ENCODE measurements at places on chromosomes 1 and 21.

GRCh38 chr1:11054666-11055065 is 5.2 kb downstream of the SRM start:
- no peak for DNase-seq

DNA sequence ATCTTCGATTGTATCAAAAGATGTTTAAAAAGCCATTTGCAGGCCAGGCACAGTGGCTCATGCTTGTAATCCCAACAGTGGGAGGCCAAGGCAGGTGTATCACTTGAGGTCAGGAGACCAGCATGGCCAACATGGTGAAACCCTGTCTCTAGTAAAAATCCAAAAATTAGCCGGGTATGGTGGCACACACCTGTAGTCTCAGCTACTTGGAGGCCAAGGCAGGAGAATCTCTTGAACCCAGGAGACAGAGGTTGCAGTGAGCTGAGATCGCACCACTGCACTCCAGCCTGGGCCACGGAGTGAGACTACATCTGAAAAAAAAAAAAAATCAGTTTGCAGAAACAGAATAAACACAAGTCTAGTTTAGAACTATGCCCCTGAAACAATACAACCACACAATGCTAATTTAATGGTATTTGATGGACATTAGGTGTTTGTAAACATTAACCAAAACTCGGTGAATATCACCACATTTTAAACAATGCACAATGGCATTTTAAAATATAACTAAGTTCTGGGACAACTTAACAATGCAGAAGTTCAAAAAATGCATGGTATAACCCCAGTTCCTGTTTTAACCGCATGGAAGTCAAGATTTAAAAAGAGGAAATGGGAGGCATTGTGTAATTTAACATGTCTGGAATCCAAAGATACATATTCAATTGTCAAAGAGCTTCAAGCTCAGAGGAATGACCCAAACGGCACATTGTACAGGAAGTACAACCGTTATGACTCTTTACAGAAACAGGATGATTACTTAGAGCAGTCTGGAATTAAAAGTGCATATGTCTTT is 7.1 kb upstream of the PTTG1IP start:
- no peak for DNase-seq

- no peak for DNase-seq
Observed at GRCh38 chr1:232293361-232293760, 336.6 kb downstream of the SIPA1L2 start.

DNA sequence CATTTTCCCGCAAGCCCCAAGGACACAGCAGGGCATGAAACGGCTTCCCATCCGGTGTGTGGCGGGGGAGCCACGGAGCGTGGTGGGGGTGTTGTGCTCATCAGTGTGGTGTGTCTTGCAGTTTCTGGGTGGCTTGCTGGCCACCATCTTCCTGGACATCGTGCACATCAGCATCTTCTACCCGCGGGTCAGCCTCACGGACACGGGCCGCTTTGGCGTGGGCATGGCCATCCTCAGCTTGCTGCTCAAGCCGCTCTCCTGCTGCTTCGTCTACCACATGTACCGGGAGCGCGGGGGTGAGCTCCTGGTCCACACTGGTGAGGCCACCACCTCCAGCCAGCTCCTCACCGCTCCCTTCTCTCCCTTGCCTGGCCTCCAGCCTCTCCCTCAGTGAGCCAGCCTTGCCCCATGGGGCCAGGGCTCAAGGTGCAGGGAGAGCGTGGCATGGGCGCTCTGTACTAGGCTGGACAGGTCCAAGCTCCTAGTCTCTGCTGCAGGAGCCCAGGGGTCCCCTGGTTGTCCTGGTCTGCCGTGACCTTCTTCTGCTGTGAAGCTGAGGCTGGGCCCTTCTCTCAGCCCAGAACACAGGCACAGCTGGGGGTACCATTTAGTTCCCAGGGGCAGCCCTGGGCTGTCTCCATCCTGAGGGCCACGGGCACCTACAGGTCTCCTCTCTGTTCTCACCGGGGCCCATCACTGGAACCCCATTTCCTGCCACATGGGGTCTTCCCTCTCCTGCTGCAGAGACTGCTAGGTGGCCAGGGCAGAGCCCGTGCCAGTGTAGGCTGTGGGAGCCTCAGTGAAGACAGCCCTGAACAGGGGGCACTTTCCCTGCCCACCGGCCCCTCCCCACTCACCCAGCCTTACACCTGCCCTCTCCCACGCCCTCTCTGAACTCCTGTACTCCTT is 12.6 kb downstream of the AGTRAP start:
- DNase-seq: no peak

- no peak for DNase-seq
Observed at GRCh38 chr21:41835711-41836154, 43.4 kb downstream of the PRDM15 start.

DNA sequence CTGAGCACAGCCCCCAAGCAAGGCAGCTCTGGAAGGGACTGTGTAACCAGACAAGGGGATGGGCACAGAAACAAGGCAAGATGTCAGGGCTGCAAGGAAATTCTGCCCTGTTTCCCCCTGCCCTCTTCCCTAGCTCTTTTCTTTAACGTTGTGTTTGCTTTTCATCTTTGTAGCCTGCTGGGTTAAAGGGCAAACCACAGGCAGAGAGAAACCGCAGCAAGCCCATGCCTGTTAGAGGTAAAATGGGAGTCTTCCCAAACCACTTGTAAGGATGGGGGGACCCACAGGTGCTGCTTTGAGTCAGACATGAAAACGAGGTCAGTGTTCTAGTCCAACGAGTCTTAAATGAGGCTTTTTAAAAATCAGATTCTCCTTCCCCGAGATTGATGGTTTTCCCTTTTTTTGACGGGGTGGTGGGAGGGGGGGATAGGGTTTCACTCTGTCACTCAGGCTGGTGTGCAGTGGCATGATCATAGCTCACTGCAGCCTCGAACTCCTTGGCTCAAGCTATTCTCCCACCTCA is 13.3 kb downstream of the TGFBR3 start:
- DNase-seq: no peak

DNA sequence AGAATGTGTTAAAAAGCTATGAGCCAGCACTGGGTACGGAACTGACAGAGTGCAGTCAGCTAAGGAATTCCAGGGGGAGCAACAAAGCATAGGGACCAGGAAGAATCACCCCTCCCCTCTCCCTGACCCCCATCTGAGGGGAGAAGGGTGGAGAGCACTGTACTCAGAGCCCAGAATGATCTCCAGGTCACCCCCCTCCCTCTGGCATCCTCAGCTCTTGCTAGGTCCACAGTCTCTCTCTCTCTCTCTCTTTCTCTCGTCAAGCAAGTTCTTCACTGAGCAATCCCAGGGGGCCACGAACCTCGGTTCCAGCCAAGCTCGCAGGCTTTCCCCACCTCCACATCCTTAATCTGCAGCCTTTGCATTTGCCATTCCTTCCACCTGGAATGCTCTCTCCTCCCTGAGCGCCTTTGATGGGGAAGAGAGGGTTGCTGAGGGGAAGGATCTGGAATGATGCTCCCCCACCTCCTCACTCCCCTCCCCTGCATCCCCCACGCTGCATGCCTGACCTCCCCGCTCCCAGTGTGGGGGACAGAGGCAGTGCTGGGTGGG is 6.7 kb upstream of the WASF2 start:
- DNase-seq: no peak

- DNase-seq: no peak
Observed at GRCh38 chr1:185626344-185626743, 107.8 kb upstream of the HMCN1 start.

DNA sequence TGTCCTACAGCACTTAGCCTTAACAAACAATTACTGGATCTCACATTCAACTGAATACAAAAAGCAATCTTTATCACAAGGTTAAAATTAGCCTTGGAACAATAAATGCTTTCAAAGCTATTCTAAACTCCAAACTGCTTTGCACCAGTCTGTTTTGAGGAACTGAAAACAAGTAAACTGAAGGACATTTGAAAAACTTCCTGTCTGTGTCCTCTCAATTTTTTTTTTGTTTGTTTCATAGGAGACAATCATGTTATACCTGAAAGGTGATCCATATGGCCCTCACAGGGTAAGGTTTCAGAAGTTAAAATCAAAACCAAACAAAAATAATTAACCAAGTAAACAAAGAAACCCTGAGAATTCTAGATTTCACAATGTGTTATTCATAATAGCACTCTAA is 459.1 kb downstream of the DPYD start:
- DNase-seq: no peak

DNA sequence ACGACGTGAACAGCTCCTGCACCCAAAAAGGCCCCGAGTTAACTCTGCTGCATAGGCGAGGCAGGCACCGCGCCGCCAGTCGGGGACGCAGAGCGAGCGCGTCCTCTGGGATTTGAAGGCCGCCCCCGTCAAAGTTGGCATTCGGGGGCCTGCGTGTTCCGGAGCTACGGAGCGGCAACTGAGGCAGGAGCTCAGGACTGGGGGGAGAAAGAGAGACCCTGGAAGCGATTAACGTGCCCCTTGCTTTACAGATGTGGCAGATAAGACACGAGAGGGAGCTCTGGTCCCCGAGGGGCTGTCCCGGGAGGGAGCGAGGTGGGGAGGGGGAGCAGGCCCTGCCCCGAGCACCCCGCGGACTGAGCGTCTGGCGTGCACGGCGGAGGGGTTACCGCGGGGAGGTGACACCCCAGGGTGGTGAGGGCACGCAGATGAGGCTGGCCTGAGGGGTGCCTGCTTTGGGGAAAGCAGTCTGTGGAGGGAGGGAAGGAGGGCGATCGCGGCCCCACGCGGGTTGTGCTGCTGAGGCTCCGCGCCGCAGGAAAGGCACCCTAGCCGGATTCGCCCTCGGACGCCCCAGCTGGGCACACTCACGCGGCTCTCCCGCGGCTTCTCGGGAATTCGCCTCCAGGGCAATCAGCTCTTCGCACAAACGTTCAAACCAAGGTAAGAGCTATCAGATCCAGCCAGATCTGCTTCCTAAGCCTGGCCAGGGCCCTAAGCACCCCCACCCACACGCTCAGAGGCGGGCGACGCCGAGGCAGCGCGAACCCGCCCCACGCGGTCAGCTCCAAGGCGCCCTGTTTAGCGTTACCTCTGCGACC is 26.5 kb downstream of the ACTA1 start:
- no peak for DNase-seq

DNA sequence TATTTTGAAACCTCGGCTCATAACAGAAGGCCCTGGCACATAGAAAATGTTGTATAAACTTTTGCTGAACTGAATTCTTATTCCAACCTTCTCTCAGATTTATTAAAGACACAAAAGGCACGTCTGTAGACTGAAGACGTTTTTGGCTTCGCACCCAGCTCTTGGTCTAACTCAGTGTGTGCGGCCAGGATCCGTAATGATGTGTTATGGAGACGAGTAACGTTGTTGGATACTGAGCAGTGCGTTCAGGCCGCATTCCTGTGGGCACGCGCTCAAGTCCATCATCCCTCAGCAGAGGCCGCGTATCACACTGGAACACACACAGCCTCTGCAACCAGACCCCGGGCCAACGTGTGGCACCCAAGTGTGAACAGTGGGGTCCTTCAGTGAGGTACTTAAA is 154.8 kb upstream of the RAB4A start:
- no peak for DNase-seq

DNA sequence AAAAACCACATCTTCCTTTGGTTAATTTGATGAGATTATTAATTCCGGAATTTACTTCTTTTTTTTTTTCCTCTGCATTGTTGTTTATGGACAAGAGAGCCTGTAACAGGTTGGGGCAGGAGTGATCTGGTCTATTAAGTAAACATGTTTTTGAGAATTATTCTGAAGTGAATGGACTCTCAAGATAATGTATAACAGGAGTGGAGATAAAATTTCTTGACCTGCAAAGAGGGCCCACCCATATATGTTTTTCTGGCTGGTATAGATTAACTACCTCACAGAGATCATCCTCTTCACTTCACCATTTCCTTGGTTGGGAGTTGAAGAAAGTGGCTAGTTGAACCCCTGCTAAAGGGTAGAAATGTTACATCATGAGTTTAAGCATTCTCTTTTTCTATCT is 10.7 kb downstream of the DDI2 start:
- no peak for DNase-seq

DNA sequence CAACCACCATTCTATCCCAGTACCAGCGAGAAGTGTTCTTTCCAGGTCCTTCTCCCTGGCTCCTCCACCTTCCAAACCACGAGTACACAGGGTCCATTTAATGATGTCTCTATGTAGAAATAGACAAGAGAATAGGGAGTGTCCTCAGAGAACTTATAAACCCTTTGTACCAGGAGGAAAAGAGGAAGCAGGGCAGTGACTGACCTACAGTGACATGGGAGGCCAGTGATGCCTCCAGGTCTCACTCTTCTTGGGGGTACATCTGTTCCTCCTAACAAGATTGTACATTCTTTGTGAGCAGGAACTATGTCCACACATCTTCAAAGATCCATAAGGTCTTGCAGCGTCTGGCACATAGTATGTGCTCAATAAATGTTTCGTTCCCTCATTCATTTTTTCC is 18.7 kb upstream of the FMOD start:
- no peak for DNase-seq

- DNase-seq: no peak
Observed at GRCh38 chr1:245591346-245592188, 436.8 kb downstream of the KIF26B start.
